ENCODE measurements at places on chromosomes 4 and X. TPM values are rescaled to one million over a fixed set of nuclear protein-coding genes. Genes with fewer than 3 reads are reported as not detected.

GRCh38 chr4:85147481-85148076 is 181.1 kb upstream of the WDFY3 start:
- no peak overlapping the region for H3K4me3 ChIP-seq
- DNase-seq: peak; percentile 39
- no peaks in the 10 kb centered on the region for H3K36me3 ChIP-seq
- no peak overlapping the region for H3K27ac ChIP-seq
- no peaks in the 10 kb centered on the region for H3K4me1 ChIP-seq

DNA sequence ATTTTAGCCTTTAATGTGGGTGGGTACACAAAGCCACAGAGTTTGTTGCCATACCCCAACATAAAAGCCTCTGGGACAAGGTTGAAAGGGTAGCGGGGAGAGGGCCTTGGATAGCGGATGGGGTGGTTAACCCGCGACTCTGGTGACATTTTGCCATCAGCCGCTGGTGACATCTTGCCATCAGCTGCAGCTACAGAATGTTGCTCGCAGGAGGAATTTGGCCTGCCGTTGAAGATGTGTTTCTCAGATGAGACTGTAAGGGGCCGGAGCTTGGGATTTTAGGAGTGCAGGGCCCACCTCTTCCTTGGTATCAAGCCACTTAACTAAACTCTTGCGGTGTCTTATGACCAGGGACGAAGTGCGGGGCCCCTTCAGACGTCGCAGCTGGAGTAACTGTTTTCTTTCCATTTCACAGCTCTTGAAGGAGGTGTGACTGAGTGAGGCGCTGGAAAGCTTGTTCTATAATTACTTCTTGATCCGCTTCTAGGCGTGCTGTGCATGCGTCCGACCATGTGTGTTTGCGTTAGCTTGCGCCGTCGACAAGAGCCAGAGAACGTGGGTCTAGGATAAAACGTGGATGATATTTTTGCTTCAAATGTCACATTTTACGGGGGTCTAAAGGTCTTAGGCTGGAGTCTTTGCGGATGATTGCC is 820 bp upstream of the RASL11B start:
- peaks cover 1% of the 10 kb centered on the region for H3K36me3 ChIP-seq
- H3K27me3 ChIP-seq: no peaks in the 10 kb centered on the region
- peaks cover 20% of the 10 kb centered on the region for H3K4me1 ChIP-seq
- no peak for DNase-seq

DNA sequence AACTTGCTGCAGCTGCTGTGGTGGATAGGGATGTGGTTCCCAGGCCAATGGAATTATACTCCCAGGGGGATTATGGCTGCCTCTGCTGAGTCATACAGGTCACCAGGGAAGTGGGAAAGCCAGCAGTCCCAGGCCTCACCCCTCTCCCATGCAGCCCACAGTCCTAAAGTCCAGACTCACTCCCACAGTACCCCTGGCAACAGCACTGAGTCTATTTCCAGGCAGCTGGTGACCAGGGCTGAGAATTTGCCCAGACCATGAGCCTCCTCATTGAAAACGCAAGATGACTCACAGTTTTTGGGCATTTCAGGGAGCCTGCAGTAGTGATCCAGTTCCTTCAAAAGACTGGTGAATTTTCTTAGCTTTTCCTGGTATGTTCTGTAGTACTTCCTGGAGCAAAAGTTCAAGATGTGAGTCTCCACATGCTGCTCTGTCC is 137.6 kb downstream of the NPNT start:
- no peaks in the 10 kb centered on the region for H3K27me3 ChIP-seq
- no peaks in the 10 kb centered on the region for H3K36me3 ChIP-seq
- H3K4me1 ChIP-seq: 0 out of 2 replicates have a peak, but pooled peaks cover 2% of the 10 kb centered on the region
- no peak for DNase-seq

GRCh38 chrX:46782034-46782433 is 23.1 kb upstream of the SLC9A7 start:
- no peak for DNase-seq
- no peaks in the 10 kb centered on the region for H3K36me3 ChIP-seq
- H3K4me3 ChIP-seq: no peak overlapping the region
- no peak overlapping the region for H3K27ac ChIP-seq

DNA sequence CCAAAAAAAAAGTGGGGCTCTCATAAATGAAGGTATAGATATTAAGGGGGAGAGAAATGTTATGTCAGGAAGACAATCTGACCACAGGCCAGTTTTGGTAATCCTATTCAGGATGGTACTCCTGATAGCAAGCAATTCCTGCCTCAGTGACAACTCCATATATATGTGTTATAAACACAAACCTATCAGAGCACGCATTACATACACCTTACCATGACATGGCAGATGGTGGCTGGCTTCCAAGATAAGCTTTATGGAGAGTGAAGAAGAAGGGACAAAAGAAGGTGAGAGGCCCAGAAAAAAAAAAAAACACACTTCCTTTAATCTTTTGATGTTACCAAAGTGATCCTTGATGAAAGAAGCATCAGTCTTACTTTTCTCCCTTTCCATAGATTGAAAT is 29.5 kb upstream of the KDR start:
- no peak overlapping the region for H3K27ac ChIP-seq
- H3K4me1 ChIP-seq: no peaks in the 10 kb centered on the region
- no peaks in the 10 kb centered on the region for H3K27me3 ChIP-seq
- no peaks in the 10 kb centered on the region for H3K36me3 ChIP-seq
- DNase-seq: no peak

DNA sequence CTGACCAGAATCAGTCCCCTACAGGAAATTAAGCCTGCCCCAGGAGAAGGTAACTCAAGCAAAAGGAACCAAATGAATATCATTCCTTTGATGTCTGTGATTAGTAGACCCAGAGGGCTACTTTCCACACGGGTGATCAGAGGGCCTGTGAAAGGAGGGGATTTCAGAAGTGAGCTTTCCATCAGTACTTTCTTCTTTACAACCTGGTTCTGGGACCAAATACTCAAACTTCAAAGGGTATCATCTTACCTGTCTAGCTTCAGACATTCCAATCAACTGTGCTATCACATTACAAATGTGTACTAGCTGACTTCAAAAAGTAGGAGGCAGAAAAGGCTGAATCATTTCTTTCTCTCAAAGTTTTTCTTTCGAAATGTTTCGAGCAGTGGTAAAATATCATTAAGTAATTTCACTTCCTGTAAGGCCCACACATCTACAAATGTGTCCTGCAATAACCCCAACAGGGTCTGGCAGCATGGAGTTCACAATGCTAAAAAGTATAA is 23.9 kb downstream of the ACSL4 start:
- no peaks in the 10 kb centered on the region for H3K36me3 ChIP-seq
- peaks cover 3% of the 10 kb centered on the region for H3K4me1 ChIP-seq
- peak; percentile 30 for DNase-seq
- H3K27me3 ChIP-seq: no peaks in the 10 kb centered on the region

GRCh38 chrX:131812847-131813825 is 210.0 kb upstream of the STK26 start:
- DNase-seq: no peak
- no peaks in the 10 kb centered on the region for H3K27me3 ChIP-seq
- H3K4me3 ChIP-seq: no peak overlapping the region

- H3K36me3 ChIP-seq: no peaks in the 10 kb centered on the region
- H3K4me3 ChIP-seq: no peak overlapping the region
- peak; percentile 76 for DNase-seq
- no peaks in the 10 kb centered on the region for H3K27me3 ChIP-seq
- H3K27ac ChIP-seq: peak overlapping the region; percentile 80
Observed at GRCh38 chr4:148782284-148782683, 340.1 kb upstream of the NR3C2 start.

The TCEANC gene
- 1.6 TPM for total RNA-seq

The DCAF8L2 gene
- total RNA-seq: not detected

The VSIG4 gene
- not detected for total RNA-seq

The PLS3 gene
- 211 TPM for total RNA-seq

Measured in Caco-2 (cell line).